ENCODE measurements at places on chromosomes 3 and 15. TPM values are rescaled to one million over a fixed set of nuclear protein-coding genes. Genes with fewer than 3 reads are reported as not detected.

The MLF1 gene
- 0.86 TPM for total RNA-seq

The PAQR9 gene
- not detected for total RNA-seq

The LAMB2 gene
- total RNA-seq: not detected

The KCNAB1 gene
- not detected for total RNA-seq

The ERICH6 gene
- 0.33 TPM for total RNA-seq

The KLHDC8B gene
- total RNA-seq: 3.1 TPM

The COL6A5 gene
- not detected for total RNA-seq

The TGM5 gene
- 2.0 TPM for total RNA-seq

The TPRG1 gene
- total RNA-seq: 1.5 TPM

- no peak for DNase-seq
Observed at GRCh38 chr3:163929069-163929652, 1149.1 kb downstream of the SI start.

GRCh38 chr15:95845862-95846515 is 484.5 kb upstream of the NR2F2 start:
- no peak for DNase-seq

DNA sequence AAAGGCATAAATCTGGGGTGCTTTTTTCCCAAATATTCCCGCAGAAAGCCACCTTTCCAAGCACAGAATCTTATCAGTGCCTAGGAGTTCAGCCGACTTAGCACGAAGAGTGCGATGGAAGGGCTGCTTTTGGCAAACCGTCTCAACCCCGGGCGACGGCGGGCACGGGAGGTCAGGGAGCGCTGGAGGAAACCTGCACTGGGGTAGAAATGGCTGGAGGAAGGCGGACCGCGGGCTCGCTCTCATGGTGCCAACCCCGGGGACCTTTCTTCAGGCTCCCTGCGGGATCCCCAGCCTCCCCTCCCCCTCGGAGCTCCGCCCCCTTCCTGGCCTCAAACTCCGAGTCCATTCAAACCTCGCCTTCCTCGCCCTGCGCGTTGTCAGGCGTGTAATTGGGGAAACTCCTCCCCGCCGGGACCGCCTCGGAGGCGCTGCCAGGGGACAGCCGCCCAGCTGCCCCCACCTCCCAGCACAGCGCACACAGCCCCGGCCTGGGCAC is at the start of gene GABRG3:
TSS of gene GABRG3 (plus strand) at position 470 of the 499 bp plus-strand sequence.
- no peak for DNase-seq

DNA sequence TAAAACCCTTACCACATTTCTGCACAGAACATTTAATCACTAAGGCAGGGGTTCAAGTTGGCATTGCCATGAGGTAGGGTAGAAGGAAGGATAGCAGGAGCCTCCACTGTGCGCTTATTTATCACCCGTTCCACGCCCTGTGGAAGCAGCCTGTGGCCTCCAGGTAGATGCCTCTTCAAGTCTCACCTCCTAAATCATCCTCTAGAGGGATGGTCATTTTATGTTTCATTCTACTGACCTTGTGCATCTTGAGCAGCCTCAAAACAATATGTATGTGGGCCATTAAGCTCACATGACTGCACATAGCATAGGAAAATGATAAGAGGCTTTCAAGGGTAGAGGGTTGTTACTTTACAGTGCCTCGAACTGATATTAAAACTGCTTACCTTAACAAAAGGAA is 546.2 kb downstream of the GRM7 start:
- no peak for DNase-seq

DNA sequence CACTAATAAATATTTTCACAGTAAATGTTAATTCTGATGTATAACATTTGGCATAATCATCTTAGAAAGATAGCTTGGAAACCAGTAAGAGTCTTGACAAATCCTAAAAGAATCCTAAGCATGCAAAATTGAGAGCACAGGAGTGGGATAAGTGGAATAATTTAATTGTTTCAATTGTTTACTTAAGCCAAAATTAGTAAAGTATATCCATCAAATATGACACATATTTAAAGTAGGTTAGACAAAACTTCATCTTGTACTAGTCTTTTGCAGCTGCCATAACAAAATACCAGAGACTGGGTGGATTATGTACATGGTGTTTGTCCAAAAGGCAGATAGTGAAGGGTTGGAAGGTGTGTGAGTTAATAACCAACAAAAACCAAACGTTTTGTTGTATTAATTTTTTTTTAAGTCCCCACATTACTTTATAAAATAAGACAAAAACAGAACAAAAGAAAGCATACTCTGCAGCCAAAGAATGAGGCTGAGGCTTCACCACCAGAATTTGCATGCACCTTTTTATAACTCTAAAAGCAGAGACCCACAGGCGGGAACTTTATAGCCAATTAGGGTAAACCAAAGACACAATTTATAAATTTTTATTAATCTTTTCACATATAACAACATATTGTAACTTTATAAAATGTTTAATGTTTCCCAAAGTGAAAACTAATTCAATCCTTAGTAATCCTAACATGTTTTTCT is 41.9 kb upstream of the CD200R1L start:
- no peak for DNase-seq

DNA sequence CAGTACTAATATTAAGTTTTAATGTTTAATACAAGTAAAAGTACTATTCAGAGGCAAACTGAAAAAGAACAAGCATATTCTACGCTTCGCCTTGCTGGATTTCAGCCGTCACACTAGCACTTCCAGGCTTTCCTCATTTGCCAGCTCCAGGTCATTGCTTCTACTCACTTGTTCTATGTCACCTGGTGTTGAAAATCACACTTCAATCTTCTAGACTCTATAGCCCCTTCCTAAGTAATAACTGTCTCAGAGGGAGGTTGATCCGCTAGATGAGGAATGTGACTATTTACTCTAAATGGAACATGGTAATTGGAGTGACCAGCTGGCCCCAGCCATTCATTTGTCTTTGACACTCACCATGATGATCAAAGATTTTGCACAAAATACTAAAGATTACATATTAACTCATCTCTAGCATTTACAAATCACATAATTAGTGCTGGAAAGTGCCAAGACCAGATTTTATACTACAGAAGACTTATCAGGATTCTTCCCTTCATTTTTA is 92.0 kb downstream of the GAP43 start:
- no peak for DNase-seq

GRCh38 chr3:137583256-137583655 is 180.9 kb upstream of the SOX14 start:
- DNase-seq: no peak

DNA sequence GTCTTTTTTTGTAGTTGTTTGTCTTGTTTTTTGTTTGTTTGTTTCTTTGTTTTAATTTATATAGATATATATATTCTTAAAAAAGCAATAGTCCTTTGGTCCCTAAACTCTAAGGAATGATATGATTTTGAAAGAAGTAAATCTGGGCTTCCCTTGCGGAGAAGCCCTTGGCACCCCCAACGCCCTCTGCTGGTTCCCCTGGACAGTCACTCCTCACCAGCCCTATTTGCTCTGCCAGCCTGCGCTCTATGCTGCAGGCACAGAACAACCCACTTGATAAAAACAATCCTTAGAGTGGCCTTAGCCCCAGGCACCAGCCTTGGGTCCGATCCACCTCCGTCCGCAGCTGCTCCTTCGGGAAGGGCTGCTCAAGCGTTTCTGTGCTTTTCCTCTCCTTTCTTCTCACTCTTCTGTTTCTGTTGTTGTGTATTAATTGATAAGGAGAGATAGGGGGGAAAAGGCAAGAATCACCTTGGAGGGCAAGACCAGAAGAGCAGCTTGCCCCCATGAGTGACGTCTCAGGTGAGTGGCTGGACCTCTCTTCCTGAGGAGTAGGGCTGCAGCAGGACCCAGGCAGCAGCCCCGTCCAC is 13.7 kb upstream of the PARP6 start:
- DNase-seq: no peak

GRCh38 chr3:52436500-52437149 is 8.3 kb downstream of the SEMA3G start:
- no peak for DNase-seq

DNA sequence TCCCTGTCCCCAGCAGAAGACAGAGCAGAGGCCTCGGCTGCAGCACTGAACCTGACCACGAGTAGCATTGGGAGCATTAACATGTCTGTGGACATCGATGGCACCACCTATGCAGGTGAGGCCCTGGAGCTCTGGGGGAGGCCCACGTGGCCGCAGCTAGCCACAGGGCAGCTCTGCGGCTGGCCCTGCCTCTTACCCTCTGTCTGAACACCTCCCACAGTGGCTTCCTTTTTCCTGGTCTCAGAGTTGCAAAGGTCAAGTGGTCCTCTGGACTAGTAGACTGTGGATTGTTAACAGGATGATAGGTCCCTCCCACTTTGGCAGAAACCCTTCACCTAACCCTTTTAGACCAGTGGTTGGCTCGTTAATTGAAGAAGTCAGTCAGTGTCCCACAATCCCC is 22.5 kb upstream of the CLK3 start:
- no peak for DNase-seq

DNA sequence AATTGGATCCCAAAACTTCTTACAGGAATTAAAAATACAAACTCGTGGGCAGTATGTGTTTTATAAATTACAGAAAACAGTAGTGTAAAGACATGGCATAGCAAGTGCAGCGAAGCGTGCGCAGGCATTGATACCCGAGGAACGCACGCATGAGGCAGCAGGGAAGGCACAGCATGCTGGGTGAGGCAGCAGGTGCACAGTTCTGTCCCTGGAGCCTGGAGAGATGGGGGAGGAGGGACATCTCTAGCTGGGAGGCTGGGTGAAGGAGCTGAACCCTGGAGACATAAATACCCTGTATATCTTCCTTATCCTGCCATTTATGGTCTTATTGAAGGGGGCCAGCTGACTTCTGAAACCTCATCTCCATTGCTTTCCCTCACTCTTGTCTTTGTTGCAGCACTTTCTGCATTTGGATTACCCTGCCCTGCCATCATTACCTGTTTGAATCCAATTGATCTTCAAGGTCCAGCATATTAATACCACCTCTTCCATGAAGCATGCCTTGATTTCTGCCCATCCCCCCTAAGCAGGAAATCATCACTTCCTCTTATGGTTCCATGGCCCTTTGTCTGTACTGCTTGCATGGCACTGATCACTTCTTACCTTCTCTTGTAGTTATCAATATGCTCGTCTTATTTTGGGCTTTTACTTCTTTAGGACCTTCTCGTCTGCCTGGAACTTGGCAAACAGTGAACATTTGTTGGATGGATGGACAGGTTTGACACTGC is 20.5 kb downstream of the LPP start:
- no peak for DNase-seq

DNA sequence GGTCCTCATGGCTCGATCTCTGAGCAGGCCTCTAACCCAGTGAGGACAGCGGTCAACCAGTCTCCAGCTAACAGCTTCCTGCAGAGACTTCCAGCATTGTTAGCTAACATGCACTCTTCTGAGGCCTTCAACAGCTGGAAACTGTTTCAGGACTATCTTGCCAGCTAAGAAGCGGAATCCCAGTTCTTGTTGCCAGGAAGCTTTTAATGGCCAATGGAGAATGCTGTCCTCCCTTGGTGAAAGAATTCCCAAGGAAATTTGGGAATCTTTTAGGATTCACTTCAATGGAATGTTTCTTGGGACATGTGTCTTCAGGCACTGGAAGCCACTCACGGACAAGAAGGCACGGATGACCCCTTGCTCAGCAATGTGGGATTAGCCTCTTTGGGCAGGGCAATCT is 91.7 kb downstream of the CEMIP start:
- DNase-seq: no peak

DNA sequence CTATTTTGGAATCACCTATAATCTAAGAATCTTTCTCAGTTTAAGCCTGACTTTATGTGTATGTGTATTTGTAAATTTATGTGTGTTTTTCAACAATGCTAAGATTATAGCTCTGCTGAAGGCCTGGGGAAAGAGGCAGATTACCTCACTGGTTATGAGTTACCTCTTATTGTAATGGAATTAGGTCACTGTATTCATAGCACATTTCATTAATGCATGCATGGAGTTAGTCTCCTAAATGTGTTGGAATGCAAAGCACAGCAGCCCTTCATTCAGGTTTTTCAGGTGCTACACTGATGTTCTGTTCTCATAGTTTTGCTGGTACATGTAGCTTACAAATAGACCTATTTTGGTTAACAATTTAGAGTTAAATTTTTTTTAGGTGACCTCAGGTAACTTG is 9.5 kb downstream of the GPR87 start:
- DNase-seq: no peak
